ENCODE measurements at places on chromosomes 2 and 18.
A peak's percentile ranks its signal among the peaks of the same experiment; 100 is the strongest.

GRCh38 chr2:24754985-24755705 lies 38.0 kb downstream of the PTRHD1 start:
- DNase-seq, result peak; percentile 3

- DNase-seq, result no peak
These were observed 605.2 kb upstream of the LRRTM4 start for GRCh38 chr2:78127424-78127823.

- DNase-seq, result peak; percentile 1
These were observed 423.6 kb upstream of the CHST9 start for GRCh38 chr18:27608742-27609141.

DNA sequence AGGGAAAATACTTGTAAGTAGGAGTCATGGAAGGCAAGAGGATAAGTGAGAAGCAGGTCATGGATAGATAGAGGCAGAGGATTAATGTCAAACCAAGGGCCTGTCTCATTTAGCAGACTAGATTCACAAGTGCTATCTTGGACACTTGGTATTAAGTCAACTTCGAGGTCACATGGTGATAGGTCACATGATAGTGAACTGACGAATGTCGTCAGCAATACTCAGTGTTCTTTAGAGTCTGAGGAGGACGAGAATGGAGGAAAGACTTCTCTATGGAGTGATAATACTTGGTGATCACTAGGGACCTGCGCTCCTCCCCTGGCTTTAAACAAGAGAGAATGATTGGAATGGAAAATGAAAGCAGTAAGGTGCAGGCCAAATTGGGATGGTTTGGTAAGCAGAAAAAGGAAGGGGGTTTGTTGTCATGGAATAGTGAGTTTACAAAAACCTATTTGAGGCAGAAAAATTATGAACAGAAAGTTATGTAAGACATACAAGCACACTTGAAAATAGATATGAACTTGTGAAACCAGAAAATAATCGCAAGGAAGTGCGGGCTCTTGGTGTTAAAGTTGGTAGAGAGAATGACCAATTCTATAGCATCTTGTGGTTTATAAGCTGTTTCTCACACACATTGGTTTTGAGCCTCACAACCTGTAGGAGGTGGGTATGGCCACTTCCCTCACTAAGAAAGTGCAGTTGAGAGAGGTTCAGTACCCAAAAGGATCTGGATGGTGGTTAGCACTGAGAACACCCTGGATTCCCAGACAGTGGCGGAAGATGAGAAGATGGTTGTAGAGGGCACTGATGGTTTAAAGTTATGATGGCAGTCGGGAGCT lies 141.5 kb downstream of the WDSUB1 start:
- no peak for DNase-seq

GRCh38 chr2:105307962-105308361 lies 21.6 kb downstream of the TGFBRAP1 start:
- no peak for DNase-seq

DNA sequence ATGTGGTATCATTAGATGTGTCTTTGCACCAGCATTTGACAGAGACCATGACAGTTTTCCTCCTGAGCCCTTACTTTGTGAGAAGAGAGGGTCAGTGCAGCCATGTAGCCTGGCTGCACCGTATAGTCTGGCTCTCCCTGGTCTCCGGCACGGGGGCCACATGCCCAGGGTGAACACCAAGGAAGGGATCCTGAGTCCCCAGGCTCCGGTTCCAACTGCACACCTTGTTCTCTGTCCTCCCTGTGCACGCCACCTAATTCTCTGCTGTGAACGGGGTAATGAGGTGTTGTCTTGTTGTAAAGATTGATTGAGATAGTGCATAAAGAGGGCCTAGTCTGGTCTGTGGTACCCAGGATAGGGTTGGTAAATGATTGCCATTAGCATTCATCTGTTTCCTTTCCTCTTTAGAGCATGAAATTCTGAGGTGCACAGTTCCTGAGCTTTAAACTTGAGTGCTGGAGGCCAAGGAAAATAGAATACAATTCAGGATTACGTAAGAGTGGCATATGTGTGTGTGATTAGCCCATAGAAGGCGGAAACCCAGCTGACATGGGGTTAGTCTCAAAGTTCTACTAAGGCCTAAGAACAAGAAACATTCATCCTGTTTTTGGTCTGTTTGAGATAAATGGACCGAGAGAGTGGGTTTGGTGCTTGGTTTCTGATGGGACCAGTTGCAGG lies 55.5 kb downstream of the NCK2 start:
- DNase-seq, result no peak

DNA sequence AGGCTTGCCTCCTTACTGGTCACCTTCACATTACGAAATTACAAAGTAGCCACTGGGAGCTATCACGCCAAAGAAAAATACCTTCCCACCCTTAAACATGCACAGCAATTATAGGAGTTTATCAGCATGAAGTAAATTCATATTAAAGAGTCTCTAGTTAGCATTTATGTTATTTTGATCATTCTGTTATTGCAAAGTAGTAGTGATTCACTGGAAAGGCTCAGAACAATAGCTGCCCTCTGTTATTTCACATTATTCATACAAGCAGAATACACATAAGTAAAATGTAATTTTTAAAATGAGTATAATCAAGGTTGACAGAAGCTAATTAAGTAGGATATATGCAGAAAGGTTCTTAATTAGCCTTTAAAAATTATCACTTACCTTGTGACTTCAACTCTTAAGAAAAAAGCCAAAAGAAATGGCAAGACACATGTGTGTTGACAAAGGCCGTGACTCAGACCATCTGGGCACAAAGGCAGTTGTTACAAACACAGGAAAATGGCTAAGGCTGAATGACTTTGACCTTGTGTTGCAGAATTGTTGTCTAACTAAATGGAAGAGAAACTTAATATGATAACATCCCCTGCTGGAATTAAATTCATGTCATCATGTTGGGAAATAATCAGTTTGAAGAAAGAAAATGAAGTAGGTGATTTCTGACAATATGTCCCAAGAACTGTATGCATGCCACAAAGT lies 108.3 kb downstream of the ARL6IP6 start:
- DNase-seq, result no peak

- no peak for DNase-seq
These were observed 818.3 kb upstream of the GYPC start for GRCh38 chr2:125837611-125838010.

GRCh38 chr2:169438466-169439072 lies 40.7 kb upstream of the BBS5 start:
- no peak for DNase-seq

DNA sequence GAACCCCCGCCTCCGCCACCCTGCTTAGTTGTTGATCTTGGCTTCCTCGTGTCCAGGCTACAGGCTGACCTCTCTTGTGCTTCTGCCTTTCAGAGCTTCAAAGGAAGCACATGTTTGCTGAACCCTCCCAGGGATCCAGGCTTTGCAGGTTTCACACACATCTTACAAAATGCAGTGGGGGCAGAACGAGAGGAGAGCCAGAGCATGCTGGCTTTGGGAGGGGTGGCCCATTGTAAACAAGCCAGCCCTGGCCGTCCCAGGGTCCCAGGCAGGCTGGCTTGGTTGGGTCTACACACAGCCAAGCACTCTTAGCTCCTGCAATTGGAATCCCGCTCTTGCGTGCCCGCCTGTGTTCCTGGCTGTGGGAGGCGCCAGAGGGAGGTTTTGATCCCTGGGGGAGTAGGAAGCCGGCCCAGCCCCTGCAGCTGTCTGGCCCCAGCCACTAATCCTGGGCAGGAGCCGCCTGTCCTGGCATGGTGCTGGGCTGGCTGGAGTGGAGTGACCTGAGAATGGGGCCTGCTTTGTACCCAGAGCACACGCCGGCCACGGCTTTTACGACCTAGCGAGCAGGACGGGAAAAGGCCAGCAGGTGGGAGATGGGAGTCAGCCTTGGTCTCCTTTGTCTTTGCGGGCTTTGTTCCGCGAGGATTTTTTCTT lies 53.9 kb downstream of the SH3BP4 start:
- no peak for DNase-seq

- DNase-seq, result no peak
These were observed 157.7 kb downstream of the ZNF385B start for GRCh38 chr2:179703702-179704101.

GRCh38 chr18:3615374-3615985 lies 165.5 kb downstream of the TGIF1 start:
- no peak for DNase-seq

- DNase-seq, result no peak
These were observed 45.3 kb downstream of the GREB1 start for GRCh38 chr2:11578986-11579774.

DNA sequence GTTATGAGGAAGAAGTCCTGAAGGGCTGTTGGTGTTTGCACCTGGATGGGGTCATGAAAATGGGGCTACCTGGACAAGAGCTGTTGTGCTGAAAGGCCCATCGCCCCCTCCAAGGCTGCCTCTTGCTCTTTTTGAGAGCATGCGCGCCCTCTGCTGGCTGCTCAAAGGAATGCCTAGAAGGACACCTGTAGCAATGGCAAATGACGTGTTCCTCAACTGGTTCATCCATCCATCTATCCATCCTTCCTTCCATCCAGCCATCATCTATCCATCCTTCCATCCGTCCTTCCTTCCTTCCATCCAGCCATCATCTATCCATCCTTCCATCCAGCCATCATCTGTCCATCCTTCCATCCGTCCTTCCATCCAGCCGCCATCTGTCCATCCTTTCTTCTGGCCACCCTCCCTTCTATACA lies 17.2 kb upstream of the RPL31 start:
- DNase-seq, result peak; percentile 70

GRCh38 chr2:149315461-149315860 lies 14.9 kb upstream of the LYPD6 start:
- no peak for DNase-seq

DNA sequence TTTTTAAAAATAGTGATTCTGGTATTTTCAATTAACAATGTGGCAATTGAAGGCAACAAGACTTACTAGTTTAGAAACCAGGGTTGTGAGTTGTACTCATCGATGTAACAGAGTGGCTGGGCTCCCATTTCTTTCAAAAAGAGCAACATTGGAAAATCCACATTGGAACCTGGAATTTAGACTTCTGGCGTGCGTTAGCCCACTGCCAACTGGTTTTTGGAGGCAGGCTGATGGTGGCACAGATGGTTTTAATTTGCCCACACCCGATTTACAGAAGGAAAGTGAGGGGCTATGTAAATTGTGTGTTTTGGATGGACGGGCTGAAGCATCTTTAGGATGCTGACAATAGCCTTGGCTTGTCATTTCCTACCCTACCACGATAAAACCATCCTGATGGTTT lies 66.3 kb downstream of the TRPM8 start:
- no peak for DNase-seq

GRCh38 chr2:75595541-75596395 lies 35.0 kb upstream of the EVA1A start:
- no peak for DNase-seq

DNA sequence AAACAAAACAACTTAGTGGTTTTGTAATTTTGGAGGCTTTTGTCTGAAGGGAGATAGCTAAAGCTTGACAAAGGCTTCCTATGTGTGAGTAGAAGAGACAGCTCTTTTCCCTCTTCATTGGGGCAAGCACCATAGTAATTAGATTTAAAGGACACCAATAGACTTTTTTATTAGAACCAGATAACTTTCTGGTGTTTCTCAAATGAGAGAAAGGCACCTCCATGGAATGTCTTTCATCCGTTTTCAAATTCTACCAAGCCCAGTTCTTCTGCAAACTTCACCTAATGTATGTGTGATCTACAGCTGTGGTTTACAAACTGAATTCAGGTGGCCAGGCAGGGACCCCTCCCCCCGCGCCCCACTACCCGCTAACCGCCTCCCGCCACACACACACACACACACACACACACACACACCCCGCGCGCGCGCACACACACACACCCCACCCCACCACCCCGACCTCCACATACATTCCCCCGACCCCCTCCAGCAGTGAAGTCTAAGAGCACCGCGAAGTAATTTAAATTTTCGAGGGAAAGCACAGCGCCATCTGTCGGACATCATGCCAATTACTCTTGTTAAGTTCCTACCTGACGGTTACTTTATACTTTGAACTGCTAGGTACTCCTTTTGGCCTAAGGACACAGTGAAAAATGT lies 31.6 kb upstream of the PPP1R1C start:
- peak; percentile 60 for DNase-seq

GRCh38 chr18:35407871-35408481 lies 30.8 kb upstream of the ZNF396 start:
- DNase-seq, result peak; percentile 67

- DNase-seq, result no peak
These were observed 10.8 kb downstream of the GLS start for GRCh38 chr2:190891372-190891771.

DNA sequence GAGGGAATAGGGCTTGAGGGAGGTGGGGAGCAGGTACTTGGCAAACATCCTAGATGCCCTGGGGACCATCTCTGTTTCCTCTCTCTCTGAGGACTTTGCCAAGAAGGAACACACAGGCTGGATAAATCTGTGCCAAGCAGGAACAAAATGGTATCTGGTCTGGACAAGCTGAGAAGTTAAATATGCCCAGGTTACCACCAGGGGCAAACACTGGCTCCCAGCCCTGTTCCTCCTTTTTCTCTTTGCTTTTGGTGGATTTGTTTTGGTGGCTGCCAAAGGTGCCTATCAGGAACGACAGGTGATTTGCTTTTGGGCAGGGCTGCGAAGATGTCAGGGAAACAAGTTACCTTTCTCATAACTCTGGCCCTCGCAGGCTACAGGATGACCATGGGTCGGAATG lies 227.5 kb upstream of the SMAD2 start:
- no peak for DNase-seq

- no peak for DNase-seq
These were observed 108.4 kb downstream of the MRO start for GRCh38 chr18:50711386-50711785.

- no peak for DNase-seq
These were observed 62.9 kb downstream of the VRK2 start for GRCh38 chr2:58109481-58109880.

Measured in activated CD4-positive, alpha-beta T cell treated with anti-CD3 and anti-CD28 coated beads, Interleukin-2, amount 50 U/mL, for 16 hours (primary cell).